ENCODE measurements at places on chromosomes 2 and 18.
A peak's percentile ranks its signal among the peaks of the same experiment; 100 is the strongest.

DNA sequence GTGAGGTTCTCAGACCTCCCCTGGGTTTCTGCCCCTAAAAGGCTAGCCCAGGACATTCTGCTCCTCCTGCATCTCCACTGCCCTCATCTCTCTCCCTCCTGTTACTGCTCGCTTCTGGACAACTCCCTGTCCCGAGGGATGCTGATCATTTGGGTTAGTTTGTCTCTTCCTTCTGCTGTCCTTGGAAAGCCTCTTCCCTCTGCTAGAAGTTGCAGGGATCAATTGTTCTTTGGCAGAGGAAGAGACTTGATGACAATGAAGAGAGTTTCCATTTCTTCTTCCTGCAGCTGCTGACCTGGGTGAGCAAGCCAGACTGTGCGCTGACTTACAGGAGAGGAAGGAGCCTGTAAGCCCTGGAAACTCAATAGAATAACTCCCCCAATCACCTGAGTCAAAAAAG is 68.9 kb downstream of the RDH14 start:
- no peak for DNase-seq

DNA sequence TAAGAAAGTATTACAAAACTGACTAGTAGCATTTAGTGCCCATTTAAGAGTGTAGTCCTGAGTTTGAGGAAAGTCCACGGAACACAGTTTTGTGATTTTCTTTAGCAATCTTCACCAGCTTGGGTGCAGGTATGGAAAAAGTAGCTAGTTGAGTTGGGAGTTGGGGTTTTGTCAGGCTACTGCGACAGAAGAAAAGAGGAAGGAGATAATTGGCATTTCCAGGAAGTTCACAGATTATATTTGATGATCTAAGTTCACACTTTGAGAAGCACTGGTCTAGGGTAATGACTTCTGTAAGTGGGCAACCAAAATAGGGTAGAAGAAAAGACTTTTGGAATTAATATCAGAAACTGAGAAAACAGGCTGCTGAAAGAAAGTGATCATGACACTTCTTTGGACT is 52.1 kb downstream of the VIL1 start:
- DNase-seq, result no peak

DNA sequence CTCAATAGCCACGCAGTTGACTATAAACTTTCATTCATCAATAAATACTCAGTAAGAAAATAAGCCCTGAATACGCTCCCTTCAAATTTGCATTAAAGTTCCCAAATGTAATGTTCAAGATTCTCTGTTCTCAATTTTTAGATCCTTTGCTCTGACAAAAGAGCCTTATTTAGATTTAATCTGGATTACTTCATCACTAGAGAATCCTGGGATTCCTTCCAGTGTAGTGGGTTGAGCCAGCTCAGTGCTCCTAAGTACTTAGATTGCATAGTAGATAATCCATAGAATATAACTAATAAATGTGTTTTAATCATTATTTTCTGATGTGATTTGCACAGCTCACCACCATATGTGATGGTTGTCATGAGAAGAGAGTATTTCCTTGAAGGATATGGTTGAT is 1286.2 kb downstream of the SUCLG1 start:
- DNase-seq, result no peak

GRCh38 chr18:812376-813171 is 532 bp upstream of the YES1 start:
- DNase-seq, result peak; percentile 70

DNA sequence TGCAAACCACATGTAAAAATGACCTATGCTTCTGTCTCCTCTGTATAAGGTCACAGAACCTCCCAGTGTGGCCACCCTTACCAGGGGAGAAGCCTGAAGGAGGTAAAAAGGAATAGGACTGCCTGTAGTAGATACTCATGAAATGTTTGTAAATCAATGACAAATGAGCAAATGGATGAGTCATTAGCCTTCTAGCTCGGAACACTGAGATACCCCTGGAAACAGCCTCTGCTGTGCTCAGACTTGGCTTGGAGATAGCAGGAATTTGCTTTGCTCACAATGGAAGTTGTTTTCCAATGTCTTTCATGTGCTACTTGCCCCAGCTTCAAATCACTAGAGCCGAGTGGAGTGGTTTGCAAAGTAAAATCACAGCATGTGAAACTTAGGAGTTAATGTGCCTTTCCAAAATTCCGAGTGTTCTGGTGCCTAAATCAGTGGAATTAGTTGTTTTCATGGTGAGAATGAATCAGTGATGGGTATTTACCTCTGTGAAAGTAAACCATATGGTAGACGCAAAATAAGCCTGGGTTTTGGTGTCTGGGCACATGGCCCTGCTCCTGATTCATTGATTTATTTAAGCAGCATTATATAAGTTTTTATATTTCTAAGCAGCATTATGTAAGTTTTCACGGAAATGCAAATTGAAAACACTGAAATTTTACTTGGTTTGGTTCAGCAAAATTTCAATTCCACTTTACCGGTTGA is 154.0 kb upstream of the MAP3K20 start:
- no peak for DNase-seq

GRCh38 chr2:98615481-98615880 is 7.1 kb downstream of the UNC50 start:
- DNase-seq, result no peak

GRCh38 chr18:55380589-55380988 is 207.4 kb downstream of the TCF4 start:
- no peak for DNase-seq

- no peak for DNase-seq
These were observed 38.4 kb downstream of the PELI1 start for GRCh38 chr2:64105670-64106461.

Data from stimulated activated CD8-positive, alpha-beta memory T cell treated with anti-CD3 and anti-CD28 coated beads, Interleukin-12 subunit alpha, Interleukin-12 subunit beta, amount 100 ng/mL, for 1 hour (primary cell).